AG10803 (cell line): ENCODE measurements at places on chromosomes 7 and 10.

DNA sequence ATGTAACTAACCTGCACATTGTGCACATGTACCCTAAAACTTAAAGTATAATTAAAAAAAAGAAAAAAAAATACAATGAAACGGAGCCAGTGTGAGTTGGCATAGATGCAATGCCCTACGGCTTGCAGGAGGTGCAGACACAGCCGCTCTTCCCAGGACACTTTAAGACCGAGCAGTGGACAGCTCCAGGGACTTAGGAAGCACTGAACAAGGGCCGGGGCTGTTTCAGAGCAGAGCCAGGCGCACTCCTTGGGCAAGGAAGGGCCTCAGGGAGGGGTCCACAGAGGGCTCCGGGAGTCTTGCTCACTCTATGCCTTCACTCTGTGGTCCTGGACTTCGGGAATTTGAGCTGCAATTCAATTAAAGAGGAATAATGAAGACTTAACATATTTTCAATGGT is 355.3 kb downstream of the TCERG1L start:
- no peak for DNase-seq

- no peak for DNase-seq
Observed at GRCh38 chr10:29980084-29980483, 79.3 kb downstream of the JCAD start.

- no peak for DNase-seq
Observed at GRCh38 chr10:65394502-65395297, 1531.1 kb upstream of the LRRTM3 start.

DNA sequence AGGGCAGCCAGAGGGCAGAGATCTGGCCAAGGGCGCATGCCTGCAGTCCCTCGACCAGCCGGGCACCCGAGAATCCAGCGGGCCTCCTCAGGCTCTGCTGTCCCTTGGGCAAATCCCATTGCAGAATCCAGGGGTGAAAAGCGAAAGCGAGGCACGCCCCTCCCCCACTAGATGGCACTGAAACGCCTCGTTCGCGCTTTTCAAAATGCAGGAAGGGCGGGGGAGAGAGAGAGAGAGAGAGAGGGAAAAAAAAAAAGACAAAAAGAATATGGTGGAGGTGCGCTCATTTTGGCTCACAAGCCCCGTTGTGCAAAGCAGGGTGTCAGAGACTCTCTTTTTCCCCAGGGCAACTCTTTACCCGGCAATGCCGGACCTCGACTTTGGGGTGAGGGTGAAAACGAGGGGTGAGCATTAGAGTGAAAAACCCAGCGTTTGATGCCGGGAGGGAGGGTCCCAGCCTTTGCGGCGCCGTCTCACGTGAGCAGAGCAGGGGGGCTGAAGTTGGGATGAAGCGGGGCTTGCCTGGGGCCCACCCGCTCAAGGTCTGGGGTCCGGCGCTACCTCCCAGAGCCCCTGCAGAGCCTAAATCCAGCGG is 2.5 kb upstream of the TMEM178B start:
- DNase-seq: no peak

- no peak for DNase-seq
Observed at GRCh38 chr7:1749864-1750466, 79.9 kb downstream of the ELFN1 start.

DNA sequence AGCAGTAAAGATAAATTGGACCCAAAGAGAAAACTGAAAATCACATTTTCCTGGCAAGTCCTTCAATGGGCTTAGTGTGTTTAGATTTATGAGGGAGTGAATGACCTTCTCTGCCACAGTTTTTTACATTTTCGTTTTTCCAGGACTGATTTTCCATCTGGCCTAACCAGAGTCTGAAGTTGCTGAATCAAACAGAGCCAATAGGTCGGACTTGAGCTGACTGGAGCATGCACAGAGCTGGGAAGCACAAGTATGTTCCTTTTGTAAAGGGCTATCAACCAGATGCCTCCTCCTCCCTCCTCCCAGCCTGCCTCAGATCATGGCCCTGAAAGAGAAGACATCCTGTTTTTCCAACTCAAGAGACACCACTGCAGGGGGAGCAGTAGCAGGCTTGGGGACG is 126.0 kb upstream of the ANKRD1 start:
- DNase-seq: no peak

- DNase-seq: no peak
Observed at GRCh38 chr10:34590793-34591192, 224.3 kb downstream of the PARD3 start.

- DNase-seq: no peak
Observed at GRCh38 chr10:13834581-13835286, 248.0 kb downstream of the PRPF18 start.

DNA sequence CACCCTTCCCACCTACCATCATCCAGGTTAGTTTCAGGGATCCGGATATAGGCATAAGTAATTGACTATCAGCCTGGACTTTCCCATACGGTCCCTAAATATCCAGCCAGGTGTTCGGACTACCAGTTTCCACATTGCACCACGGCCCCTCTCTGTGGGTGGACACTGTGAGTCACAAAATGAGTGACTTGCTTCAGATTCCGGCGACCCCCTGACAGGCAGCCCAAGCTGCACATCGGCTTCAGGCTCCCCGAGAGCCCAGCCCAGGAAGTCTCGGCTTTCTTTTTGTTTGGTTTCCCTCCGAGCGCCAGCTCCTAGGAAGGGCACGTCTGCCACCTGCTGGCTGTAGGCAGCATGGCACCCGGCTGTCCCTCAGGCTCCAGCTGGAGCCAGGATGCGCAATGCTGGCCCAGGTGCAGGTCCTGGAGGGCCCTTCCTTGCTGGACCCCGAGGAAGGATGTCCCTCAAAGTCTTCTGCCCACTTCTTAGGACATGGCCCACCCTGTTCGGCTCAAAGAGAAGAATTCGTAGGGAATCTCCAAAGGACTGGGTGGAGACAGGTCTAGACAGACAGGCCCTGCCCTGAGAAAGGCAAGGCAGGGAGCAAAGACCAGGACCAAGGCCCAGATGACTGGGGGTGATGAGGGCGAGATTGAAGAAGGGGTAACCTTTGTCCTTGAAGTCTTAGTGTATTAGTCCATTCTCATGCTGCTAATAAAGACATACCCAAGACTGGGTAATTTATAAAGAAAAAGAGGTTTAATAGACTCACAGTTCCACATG is 10.6 kb downstream of the HABP2 start:
- DNase-seq: peak; percentile 61

DNA sequence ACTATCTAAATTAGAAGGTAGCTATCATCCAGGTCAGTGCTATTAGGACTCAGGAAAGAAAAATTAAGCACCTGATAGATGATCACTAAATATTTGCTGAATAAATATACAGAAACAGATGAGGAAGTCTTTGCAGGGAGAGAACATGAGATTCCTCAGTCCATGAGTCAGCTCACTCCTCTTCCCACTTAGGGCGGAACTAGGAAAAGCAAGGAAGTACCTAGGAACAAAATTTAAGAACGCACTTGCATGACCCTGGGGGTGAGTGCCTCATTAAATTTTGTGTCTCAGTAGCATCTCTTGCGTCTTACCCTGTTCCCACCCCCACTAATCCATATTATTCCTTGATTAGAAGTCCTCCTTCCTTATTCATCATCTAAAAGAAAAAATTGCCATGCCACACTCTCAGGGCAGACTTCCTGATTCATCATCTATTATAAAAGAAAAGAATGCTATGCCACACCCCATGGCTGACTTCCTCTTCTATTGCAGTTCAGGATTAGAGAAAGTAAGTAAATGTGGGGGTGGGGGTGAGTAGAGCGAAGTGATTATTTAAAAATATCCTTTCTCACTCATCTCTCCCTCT is 208.8 kb downstream of the THSD7A start:
- no peak for DNase-seq

GRCh38 chr7:126529254-126529653 is 723.5 kb downstream of the GRM8 start:
- no peak for DNase-seq

- DNase-seq: peak; percentile 56
Observed at GRCh38 chr7:116122972-116123595, 87.3 kb upstream of the TES start.
